ENCODE measurements at places on chromosomes 1 and 21.

DNA sequence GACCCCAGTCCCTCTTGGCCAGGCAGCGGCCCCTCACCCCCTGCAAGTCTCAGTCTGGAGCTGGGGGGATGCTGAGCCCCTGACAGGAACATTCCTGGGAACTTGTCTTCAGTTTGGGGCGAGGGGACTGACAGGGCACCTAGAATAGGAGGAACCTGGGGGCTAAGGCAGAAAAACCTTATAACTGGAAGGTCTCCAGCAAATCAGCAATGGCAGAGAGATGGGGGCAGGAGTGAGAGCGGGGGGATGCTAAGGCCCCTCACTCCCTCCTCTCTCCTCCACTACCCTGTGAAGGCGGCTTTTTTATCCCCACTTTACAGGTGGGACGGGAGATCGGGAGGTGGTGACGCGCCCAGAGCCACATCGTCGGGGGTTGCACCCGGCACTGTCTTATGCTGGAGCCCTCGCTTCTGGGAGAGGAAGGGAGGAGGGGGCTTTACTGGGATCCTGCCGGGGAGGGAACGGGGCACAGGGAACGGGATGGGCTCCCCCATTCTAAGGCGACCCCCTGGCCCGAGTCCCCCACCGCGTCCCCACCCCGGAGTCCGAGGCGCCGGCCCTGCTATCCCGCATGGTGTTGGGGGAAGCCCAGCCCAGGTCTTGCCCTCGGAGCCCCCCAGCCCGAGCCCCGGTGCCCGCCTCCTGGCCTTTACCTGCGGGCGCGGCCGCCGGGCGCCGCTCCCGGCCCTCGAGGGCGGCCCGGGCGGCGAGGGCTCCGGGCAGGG is 456 bp downstream of the COL8A2 start:
- DNase-seq = no peak

DNA sequence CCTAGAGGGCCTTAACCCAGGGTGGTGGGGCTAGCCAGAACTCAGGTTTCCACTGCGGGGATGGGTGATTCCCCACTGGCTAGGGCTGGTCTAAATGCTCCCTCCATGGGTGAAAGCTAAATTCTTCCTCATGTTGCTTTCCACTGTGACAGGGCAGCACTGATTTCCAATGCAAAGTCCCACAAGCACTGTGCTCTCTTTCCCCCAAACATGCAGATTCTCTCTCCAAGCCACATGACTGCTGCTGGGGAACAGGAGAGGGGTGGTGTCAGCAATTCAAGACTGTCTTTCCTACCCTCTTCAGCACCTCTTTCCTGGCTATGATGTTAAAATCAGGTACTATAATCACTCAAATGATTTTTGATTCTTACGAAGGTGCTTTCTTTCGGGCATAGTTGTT is 215.5 kb downstream of the RWDD3 start:
- DNase-seq = no peak

GRCh38 chr1:178847396-178847849 is 23.5 kb downstream of the ANGPTL1 start:
- DNase-seq = no peak

GRCh38 chr21:41764558-41765419 is 2.1 kb downstream of the RIPK4 start:
- DNase-seq = no peak

GRCh38 chr1:54360165-54361005 is 45.8 kb downstream of the SSBP3 start:
- DNase-seq = no peak

All from T-helper 2 cell treated with Interferon-gamma antibody and Interleukin-4, amounts not matched to agents 5 μg/mL and 100 μg/mL, for 36 hours (primary cell).